ENCODE measurements at places on chromosomes 1 and 21.

DNA sequence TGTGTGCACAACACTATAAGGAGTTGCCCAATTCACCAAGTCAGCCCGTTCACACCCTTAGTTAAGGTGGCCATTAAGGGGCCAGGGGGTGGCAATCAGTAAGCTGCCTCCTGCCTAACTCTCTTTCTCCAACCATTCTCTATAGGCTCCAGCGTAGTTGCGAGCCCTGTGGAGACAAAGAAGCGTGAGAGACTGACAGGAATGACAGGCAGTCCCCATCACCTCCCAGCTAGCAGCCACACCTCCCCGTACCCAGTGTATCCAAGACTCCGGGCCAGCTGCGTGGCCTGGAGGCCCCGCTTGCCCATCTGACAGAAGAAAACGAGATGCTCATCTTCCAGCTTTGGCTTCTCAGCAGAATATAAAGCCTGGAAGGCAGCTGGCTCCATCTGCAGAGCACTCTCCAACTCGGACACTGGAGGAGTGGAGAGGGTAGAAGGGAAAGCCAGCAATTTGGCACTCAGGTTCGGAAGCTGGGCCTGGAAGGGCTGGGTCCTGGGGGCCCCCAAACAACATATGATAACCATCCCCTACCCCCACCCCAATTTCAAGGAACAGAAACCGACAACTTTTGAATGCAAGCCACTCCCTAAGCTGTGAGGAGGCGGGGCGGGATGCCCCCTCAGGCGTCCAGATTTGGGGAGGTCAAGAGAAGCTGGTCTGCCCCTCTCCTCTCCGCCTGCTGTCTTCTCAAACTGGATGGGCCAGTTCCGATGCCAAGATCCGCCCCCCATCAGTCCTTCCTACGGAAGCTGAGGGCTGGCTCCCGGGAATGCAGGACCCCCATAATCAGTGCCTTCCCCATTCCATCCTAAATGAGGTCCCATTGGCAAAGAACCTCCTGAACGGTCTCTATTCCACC is 872 bp downstream of the TSTD1 start:
- DNase-seq = no peak

- no peak for DNase-seq
Measured at GRCh38 chr1:83637009-83637408, 361.9 kb downstream of the TTLL7 start.

DNA sequence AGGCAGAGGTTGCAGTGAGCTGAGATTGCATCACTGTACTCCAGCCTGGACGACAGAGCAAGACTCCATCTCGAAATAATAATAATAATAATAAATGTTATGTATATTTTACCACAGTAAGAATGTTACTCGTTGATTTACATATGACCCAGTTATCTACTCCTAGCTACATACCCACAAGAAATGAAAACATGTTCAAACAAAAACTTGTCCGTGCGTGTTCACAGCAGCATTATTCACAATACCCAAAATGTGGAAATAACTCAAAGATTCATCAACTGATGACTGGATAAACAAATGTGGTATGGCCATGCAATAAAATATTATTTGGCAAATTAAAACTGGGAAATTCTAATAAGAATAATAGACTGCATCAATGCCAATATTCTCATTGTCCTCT is 31.7 kb upstream of the ENSA start:
- DNase-seq = no peak

- no peak for DNase-seq
Measured at GRCh38 chr1:115158181-115158580, 68.9 kb upstream of the TSPAN2 start.

DNA sequence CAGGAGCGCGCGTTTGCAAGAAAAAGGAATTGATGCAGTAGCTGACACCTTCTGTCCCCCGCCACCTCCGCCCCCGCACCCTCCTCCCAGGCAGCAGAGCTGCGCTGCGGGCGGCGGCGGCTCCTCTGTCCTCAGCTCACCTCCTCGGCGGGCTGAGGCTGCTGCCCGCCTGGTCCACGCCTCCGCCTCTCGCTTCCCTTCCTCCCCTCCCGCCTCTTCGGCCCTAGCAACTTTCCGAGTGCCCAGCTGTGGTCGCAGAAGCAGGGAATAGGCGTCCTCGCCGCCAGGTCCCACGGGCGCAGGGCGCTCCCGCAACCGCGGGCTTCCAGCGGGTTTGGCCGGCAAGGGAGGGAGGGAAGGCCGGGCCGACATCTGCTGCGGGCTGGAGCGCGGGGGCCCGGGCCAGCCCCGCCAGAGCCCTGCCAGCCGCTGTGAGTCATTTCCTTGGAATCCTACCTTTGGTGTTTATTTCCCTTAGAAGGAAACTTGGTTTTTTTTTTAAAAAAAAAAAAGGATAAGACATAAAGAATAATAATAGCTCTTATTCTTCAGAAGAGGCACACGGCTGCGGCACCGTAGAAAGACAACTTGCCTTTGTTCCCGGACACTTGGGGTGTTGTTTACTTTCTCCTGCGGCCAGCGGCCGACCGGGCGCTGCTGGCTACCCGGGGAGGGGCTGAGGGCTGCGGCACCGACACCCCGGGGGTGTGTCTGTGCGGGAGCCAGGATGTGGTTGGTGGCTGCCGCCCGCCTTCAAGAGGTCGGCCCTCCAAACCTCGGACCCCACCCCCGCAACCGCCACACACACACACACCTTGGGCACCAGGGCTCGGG is 1.1 kb downstream of the SERTAD4 start:
- DNase-seq = no peak

GRCh38 chr1:151537112-151537511 is 3.0 kb upstream of the TUFT1 start:
- no peak for DNase-seq

DNA sequence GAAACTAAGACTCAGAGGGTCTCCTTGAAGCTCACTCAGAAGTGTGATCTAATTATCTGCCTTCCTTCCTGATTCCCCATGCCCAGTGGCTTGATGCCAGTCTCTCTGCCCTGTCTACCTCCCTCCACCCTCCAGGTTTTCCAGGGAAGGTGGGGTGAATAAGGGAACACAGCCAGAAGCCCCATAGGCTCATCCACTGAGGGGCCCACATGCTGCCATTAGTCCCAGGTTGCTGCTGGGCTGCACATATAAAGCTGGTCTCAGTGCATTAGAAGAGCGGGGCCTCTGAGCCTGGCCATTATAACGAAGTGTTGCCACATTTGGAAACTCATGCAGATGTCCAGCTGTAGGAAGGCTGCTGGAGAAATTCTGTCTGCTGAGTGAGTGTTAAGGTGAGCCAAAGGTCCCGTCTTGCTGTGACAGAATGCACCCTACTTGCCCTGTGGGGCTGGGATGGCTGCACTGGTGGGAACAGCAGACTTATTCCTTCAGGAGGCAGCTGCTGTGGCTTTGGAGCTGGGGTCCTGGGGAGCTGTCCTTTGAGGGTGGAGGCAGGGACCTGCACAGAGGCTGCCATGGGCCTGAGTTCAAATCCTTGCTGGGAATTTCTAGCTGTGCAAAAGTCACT is 2.9 kb downstream of the ADORA1 start:
- DNase-seq = no peak

GRCh38 chr1:164701189-164701761 is 142.3 kb downstream of the PBX1 start:
- no peak for DNase-seq

- DNase-seq = peak; percentile 56
Measured at GRCh38 chr1:66331658-66332547, 202.1 kb upstream of the SGIP1 start.

GRCh38 chr1:51850420-51851223 is 27.9 kb downstream of the NRDC start:
- DNase-seq = no peak

- DNase-seq = peak; percentile 54
Measured at GRCh38 chr1:180515857-180516388, 13.5 kb upstream of the ACBD6 start.

DNA sequence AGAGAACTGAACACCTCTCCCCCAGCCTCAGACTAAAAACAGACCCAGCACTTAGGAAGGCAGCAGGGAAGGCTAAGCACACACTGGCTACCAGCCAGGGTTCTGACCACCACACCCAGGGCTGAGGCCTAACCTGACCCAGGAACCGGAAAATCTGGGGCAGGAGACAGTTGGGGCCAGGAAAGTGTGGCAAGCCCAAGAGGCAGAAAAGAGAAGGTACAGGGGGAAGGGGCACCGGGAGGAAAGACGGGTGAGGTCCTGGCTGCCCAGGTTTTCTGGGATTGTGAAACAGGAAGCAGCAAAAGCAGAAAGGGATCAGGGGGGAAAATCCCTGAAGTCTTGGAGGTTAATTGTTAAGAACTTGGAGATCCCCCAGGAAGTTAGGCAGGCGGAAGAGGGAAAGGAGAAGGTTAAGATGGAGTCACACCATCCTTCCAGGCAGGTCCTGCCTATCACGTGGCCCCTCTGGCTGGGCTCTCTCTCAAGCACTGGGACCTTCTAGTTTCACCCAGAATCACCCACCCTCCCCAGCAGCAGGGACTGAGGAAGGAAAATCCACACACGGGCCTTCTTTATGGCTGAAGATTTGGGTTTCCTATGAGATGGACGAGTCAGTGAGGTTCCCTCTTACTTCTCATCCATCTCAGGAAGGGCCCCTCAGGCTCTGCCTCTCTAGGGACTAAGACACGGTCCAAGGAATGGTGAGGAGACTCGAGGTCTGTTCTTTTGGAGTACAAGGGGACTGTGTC is 2.6 kb downstream of the HDGF start:
- peak; percentile 15 for DNase-seq

DNA sequence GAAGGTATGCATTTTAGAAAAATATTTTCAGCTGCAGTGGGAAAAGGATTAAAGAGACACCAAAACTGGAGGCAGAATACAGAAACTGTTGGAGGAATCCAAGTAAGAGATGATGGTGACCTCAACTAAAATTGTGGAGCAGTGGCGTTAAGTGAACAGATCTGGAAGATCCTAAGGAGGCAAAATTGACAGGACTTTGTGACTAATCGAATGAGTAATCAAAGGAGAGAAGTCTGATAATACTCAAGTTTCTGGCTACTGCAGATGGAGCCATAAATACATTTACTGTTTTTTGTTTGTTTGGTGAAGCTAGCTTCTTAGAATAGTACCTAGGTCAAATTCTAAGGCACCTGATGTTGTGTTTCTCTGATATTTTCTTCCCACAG is 3.1 kb downstream of the CTBS start:
- DNase-seq = no peak

- DNase-seq = no peak
Measured at GRCh38 chr1:204725821-204726448, 40.4 kb upstream of the LRRN2 start.

DNA sequence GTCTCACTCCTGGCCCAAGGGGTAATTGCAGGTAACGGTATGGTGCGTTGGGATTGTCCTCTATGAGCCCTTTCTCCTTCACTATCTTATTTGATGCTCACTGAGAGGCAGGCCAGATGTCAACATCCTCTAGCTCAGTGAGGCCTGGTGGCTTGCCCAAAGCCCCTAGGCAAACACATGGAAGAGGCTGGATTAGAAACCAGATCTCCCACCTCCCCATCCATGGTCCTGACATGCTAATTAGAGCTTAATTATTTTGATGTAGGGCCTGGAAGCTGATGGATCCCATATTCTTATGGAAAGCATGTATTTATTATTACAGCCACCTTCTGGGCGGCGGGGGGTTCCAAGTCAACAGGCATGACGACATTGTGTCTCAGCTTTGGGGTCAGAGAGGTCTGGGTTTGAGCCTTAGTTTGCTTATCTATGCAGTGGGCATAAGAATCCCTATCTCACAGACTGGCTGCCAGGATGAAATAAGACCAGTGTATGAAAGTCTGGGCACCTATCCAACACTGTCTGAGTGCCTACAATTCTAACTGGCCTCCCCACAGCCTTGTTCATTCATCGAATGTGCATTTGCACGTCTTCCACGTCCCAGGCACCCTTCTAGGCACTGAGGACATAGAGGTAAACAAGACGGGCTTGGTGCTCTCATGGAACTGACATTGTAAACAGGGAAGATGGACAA is 6.2 kb downstream of the SMPDL3B start:
- DNase-seq = no peak

DNA sequence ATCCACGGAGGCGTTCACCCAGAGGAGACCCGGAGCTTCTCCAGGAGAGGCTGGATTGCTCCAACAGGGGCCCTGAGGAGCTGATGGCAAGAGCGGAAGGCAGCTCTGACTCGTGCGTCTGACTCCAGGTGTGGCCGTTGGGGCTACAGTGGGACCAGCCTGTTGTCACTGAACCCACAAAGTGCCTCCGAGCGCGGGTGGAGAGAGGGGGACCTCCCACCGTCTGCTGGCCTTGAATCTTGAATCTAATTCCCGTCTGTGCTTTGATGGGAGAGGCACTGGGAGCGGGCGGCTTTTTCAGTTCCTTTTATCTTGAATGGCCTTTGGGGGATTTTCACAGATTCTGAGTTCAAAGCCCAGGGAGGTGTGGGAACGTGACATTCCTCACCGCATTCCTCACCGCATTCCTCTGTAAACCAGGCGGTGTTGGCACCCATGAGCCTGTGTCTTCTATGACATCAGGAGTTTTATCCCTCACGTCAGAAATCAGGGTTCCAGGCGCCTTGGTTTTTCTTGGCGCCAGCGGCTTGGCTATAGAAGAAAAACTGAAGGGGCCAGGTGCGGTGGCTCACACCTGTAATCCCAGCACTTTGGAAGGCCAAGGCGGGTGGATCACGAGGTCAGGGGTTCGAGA is 39.2 kb upstream of the COL18A1 start:
- DNase-seq = no peak

- no peak for DNase-seq
Measured at GRCh38 chr21:42652527-42653230, 742 bp upstream of the PDE9A start.

GRCh38 chr1:109441069-109441468 is 14.8 kb upstream of the PSMA5 start:
- no peak for DNase-seq

DNA sequence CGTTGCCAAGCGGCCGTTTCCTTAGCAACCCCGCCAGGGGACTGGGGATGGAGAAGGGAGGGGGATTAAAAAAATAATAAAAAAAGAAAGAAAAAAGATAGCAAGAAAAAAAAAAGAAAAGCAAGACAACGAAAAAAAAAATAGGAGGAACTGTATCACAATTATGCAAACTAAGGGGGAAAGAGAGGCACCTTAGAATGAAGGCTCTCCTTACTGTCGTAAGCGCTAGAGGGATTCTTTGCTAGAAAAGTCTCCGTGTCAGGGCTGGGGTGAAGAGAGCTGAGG is 625 bp upstream of the NEGR1 start:
- no peak for DNase-seq

GRCh38 chr1:201020721-201021629 is 2.5 kb downstream of the KIF21B start:
- peak; percentile 36 for DNase-seq
